ENCODE measurements at places on chromosomes 2 and 18. TPM values are rescaled to one million over a fixed set of nuclear protein-coding genes. Genes with fewer than 3 reads are reported as not detected.

Gene NGEF
- 0.16 TPM for total RNA-seq

Gene SLC19A3
- total RNA-seq: 0.74 TPM

Gene FAM124B
- 1.1 TPM for total RNA-seq

Gene GCG
- not detected for total RNA-seq

Gene OTOS
- not detected for total RNA-seq

Gene PMAIP1
- 0.58 TPM for total RNA-seq

Gene FLACC1
- 11.8 TPM for total RNA-seq

Gene REG3A
- total RNA-seq: not detected

Gene GLB1L
- 1.7 TPM for total RNA-seq

Gene TMEM178A
- 3.6 TPM for total RNA-seq

Gene PTPN4
- total RNA-seq: 45.4 TPM

DNA sequence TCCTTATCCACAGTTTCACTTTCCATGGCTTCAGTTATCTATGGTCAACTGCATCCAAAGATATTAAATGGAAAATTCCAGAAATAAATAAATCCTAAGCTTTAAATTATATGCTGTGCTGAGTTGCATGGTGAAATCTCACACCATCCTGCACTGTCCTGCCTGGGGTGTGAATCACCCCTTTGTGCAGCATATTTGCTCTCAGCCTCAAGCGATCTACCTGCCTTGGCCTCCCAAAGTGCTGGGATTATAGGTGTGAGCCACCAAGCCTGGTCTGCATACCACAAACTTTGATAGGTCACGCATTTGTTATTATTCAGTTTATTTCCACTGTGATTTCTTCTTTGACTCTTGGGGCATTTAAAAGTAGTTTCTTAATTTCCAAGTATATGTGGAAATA, 117.2 kb downstream of the SPIRE1 start:
- DNase-seq: no peak

- no peak for DNase-seq
Observed at GRCh38 chr2:76381624-76382023, 670.9 kb upstream of the GCFC2 start.

DNA sequence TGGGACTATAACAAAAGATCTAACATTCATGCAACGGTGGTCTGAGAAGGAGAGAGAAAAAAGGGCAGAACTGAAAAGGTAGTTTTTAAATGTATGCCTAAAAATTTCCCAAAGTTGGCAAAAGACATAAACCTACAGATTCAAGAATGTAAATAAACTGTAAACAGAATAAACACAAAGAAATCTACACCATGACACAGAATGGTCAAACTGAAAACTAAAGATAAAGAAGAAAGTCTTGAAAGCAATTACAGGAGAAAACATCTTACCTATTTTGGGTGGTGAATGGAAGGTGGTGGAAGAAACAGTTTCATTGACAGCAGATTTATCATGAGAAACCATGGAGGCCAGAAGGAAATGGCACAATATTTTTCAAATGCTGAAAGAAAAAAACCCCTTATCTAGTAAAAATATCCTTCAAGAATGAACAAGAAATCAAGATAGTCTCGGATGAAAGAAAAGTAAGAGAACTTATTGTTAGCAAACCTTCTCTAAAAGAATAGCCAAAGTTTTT, 35.6 kb upstream of the ZNF397 start:
- no peak for DNase-seq

- no peak for DNase-seq
Observed at GRCh38 chr2:209579230-209579749, 155.4 kb downstream of the MAP2 start.

DNA sequence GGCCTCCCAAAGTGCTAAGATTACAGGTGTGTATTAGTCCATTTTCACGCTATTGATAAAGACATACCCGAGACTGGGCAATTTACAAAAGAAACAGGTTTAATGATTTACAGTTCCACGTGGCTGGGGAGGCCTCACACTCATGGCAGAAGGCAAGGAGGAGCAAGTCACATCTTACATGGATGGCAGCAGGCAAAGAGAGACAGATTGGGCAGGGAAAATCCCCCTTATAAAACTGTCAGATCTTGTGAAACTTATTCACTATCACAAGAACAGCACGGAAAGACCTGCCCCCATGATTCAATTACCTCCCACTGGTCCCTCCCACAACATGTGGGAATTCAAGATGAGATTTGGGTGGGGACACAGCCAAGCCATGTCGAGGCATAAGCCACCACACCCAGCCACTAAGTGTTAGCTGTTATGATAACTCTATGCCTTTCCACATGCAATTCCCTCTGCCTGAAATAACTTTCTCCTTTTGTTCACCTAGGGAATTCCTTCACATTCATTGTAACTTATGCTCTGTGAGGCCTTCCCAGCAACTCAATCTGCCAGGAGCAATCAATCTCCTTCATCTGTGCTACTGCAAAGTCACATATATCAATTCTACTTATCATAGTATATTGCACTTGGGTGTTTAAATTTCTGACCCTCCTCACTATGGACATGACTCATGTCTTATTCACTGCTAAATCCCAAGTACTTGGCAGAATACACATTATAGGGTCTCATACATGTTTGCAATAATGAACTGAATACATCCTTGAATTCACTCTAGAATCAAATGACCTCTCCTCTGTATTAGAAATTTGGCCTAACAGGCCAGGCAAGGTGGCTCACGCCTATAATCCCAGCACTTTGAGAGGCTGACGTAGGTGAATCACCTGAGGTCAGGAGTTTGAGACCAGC, 7.4 kb downstream of the MCEE start:
- DNase-seq: no peak

- DNase-seq: no peak
Observed at GRCh38 chr2:235010117-235010714, 58.4 kb downstream of the SH3BP4 start.

DNA sequence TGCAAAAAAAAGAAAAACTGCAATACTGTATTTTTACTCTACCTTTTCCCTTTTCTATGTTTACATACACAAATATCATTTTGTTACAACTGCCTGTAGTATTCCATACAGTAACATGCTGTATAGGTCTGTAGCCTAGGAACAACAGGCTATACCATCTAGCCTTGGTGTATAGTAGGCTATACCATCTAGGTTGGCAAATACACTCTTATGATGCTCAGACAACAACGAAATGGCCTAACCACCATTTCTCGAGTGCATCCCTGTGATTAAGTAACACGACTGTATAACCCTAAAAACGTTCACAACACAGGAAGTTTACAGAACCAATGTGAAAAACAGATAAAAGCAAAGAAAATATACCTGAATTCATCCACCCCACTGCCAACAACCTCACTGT, 64.0 kb downstream of the MEMO1 start:
- DNase-seq: no peak

GRCh38 chr2:187215532-187216240, 232.4 kb downstream of the CALCRL start:
- no peak for DNase-seq

DNA sequence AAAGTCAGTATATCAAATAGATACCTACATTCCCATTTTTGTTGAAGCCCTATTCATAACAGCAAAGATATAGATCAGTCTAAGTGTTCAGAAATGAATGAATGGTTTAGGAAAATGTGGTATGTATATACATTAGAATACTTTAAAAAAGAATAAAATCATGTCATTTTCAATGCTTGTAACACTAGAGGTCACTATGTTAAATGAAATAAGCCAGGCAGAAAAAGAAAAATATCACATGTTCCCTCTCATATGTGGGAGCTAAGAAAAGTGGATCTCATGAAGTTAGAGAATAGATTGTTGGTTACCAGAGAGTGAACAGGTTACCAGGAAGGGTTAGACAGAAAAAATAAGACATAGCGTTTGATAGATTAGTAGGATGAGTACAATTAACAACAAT, 1111.0 kb upstream of the SLC39A10 start:
- DNase-seq: no peak

GRCh38 chr2:237927986-237928385, 38.8 kb upstream of the UBE2F start:
- no peak for DNase-seq

DNA sequence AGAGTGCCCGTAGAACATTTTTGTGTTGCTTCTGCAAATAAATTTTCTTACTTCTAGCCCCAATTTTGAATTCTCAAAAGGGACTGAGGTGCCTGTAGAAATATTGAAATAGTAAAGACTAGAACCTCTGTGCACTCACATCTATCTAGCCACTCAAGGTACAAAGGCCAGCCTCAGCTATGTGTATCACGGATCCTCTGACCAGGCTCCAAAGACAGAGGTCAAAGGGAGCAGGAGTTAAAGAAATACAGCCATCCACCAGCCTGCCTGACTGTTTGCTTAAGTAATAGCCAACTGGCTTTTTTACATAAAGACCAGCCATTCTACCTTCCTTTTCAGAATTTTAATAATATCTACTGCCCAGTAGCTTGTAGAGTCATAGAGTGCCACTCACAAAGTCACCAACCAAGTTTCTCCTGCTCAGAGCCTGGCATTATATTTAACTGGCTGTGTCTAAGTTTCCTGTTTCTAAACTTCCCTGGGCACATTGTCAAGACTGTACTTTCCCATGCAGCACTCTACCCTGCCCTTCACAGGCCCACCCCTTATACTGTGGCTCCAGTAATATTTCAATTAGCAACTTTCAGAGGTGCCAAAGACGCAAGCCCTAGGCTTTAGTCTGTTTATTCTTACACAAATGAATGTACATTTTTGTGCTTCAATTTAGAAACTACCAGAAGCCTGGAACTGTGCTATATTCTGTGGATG, 338.3 kb upstream of the NT5C1B start:
- no peak for DNase-seq

- no peak for DNase-seq
Observed at GRCh38 chr18:55031164-55031563, 71.9 kb upstream of the CCDC68 start.

DNA sequence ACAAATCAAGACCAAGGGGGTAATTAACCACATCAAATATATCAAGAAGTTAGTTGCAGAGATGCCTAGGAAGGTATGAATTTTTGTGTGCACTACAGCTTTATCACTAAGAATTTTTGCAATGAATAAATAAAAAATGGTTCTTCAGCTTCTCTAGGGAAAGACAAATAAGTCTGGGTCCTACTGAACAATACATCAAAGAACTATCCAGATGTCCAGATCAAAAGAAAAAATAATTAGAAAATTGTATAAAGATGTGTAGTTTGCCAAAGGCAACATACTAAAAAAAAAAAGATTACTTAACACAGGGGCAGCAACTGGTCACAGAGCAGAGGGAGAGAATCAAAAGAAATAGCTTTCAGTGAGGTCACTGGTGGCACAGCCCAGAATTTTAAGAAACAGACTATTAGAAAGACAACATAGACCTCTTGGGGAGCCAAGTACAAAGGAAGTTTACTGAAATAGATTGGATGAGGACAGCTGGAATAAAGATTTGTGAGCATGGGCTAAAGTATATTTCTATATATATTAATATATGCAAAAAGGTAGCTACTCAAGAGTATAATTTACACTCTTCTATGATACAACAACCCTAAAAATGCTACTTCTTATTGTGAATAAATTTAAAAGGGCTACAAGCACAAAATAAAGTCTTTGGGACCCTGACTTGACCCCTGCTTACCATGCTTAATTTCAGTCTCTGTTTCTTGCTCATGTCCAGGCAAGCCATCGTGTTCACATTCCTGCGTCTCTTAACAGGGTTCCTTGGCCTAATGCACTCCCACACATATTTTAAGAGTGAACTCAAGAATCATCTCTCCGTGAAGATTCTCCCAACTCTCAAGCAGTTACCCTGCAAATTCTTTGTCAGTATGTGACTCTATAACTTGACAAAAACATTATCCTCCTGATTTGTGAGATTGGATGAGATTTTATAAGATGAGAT, 99.0 kb upstream of the GRB14 start:
- DNase-seq: no peak

- no peak for DNase-seq
Observed at GRCh38 chr2:83650161-83650560, 808.9 kb downstream of the SUCLG1 start.

DNA sequence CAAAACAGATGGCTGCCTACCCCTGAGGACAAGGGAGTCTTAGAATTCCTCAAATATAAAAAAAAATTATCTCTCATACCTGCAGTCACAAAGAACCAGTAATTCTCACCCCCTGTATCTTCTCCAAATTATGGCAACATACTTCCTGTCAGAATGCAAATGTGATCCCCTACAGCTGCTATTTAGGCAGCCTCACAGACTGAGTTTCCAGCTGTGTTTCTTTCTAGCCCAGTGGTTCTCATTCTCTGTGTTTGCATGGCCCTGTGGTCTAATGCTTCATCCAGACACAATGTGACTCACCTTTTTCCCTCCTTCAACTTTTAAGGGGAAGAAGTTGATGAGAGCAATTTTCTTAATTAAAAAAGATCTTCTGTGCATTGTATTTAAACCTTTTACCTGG, 726.3 kb downstream of the TSN start:
- no peak for DNase-seq

- no peak for DNase-seq
Observed at GRCh38 chr2:15122915-15123314, 438.2 kb downstream of the NBAS start.

- DNase-seq: no peak
Observed at GRCh38 chr2:130728007-130728454, 839 bp upstream of the GPR148 start.

DNA sequence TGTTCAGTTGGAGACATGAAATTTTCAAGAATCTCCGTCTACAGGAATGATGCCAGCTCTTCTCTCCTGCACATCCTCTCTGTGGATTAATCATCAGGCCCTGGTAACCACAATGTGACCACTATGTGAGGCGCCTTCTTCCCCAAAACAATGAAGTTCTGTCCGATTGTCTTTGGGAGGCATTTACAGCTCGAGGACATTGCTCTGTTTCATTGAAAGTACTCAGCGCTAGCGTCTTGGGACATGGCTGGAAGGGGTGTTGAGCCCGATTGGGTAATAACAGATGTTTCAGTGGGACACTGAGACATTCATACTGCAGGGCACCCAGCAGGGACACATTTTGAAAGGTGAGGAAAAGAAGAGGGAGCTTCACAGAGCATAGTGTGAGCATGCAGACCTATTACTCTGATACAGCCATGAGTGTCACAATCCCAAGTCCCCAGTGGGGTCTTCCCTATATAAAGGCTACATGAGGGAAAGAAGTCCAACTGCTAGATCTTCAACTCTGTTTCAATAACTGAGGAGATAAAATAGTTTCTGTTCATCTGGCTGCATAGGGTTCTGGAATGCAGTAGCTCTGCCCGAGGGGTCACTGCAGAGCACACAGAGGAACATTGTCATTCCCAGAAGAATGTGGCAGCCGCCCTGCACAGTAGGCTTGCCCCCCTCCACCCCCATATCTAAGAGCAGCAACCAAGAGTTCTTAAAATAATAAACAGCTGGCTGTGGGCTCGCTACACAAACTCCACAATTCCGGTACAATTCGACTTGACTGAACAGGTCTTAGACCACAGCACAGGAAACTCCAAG, 237.3 kb downstream of the OSR1 start:
- DNase-seq: peak; percentile 26

DNA sequence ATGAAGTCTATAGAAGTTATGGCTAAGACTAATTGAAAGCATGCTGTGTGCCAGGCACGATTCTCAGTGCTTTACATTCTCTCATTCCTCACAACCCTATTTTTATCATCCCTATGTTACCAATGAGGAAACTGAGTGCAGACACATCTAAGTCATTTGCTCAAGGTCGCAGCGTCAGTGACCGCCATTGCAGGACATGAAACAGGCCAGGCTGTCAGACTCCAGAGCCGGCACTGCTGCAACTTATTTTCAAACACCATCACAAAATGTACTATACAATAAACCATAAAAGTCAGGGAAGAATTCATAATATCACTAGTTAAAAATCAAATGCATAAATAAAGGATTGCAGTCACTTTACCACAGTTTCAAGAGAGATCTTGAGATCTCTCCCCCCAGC, 5.6 kb downstream of the STK39 start:
- DNase-seq: no peak

GRCh38 chr2:217069263-217070042, 209.6 kb upstream of the TNP1 start:
- DNase-seq: no peak
